ENCODE measurements at places on chromosomes 4 and X.

DNA sequence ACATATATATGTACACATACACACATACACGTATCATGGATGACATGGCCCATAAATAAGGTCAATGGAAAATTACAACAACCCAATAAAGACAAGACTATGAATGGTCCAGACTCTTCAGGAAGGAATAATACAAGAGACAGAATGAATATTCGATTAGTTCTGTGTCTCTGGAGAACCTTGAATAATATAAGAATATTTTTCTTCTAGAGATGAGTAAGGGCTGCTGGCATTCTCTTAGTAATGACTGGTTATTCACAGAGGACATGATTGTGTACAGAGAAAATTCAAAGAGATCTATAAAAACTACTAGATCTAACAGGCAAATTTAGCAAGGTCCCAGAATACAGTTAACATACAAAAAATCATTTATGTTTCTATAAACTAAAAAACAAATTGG is 23.3 kb downstream of the SPIN4 start:
- DNase-seq = no peak

DNA sequence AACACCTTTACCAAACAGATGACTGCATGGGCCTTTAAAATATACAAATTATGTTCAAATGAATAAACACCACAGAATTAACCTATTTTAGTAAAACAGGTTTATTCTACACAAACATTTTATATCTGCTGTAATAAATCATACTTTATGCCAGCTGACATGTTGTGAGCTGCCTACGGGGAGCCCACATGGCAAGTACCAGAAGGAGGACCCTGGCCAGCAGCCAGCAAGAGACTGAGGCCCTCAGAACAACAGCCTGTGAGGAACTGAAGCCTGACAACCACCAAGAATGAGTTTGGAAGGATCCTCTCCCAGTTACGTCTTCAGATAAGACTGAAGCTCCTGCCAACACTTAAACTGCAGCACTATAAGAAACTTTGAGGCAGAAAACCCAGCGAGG is 377.0 kb downstream of the PDGFC start:
- peak; percentile 9 for DNase-seq

- DNase-seq = peak; percentile 81
Observed at GRCh38 chrX:129961180-129962083, 21.0 kb upstream of the BCORL1 start.

DNA sequence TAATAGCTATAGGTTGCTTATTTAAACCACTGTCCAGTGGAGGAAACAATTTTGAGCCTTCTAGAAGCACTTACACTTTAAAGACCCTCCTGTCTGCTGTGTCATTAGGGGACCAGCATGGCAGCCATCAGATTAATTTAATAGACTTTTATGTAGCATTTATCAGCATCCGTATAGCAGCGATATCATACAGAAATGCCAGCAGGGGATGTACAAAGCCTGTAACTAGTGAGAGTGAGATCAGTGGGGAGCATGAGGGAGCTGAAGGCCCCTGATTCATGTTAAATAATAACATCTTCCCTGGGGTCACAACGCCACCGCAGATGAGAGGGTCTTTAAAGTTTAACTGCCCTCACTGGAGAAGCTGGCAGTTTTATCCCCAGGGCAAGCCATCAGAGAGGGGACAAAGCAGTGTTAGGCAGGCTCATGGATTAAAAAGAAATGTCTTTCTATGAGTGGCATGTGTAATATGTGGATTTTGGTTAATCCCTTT is 144.7 kb downstream of the PDGFRA start:
- DNase-seq = no peak

DNA sequence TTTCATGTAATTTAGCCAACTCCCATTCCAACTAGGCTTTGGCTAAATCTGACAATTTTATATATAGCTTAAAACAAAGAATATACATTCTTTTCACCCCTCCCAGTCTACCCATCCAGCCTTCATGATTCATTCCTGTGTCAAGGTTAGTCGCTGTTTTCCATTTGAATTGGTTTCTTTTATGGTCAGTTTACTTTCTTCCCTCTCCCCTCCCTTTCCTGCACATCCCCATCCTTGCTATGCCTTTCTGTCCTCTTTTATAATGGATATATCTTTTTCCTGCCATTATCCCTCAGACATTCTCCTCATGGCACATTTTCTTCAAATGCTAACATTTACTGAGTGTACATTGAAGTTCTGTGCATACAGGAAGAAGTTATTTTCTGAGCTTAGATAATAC is 4.7 kb downstream of the ZXDB start:
- peak; percentile 63 for DNase-seq

DNA sequence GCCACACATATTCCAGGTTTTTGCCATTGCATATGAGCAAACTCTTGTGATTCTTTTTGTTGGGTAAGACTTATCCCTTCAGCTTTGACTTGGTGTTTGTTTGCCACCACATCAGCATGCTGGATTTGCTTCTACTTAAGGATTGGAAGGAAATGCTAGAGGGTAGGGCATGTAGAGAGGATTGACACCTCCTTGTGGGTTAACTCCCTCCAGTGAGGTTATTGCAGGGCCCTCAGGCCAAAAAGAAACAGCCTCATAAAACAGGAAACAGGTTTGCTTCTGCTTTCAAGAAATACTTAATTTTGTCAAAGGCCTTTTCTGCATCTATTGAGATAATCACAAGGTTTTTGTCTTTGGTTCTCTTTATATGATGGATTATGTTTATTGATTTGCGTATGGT is 15.2 kb upstream of the INPP4B start:
- DNase-seq = no peak

DNA sequence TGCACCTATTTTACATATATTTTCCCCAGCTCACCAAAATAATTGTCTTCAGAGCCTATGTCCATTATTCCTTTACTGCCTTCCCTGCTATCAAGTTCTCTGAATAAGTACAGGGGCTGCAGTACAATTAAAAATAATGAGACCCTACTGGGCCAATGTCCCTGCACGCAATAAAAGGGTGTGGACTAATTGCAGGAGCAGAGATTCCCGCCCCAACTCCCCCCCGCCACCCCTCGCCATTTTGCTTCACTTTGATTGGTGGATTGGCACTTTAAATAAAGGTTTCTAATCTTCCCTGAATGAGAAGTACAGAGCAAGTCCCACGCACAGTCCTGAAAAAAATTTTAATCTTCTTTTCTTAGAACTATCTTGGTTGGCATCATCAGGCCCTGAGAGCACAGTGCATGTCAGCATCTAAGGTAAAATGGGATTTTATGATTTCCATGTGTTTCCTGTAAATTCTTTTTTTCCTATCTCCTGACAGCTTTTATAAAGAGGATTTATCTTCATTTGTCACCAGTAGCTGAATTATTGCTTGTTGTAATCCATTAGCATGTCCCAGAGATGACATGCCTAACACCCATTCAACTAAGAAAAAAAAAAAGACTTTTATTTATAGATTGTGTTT is at the start of gene AMBN:
Gene AMBN (plus strand): TSS at position 302 of the 628 bp plus-strand sequence. CDS start 103 bp downstream, at position 405.
- no peak for DNase-seq

DNA sequence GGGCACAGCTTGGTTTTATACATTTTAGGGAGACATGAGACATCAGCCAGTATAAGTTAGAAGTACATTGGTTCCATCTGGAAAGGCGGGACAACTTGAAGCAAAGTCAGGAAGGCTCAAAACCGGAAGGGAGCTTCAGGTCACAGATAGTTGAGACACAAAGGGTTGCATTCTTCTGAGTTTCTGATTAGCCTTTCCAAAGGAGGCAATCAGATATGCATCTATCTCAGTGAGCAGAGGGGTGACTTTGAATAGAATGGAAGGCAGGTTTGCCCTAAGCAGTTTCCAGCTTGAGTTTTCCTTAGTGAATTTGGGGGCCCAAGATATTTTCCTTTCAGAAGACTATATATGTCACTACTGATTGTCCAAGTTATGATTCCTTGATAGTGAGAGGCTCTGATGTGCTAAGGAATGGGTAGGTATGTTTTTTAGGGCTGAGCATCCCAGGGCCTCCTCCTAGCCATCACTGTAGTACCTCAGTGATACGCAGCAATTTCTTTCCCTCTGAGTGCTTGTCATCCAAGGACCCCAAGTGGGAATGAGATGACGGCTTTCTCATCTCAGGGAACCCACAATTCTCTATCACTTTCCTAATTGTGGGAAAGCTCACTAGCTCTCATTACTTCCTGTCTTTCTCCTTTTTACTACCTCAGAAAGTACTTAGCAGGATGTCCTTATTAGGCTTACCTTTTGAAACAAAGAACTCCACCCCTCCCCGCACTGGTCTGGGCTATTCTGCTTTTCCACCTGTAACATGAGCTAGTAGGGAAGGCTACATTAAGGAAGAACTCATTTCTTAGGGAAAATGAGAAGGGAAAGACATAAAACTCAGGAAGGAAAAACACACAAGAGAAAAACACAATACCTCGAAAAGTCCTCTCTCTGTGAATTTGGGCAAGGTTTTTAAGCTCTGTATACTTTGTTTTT is 632.7 kb downstream of the RAPGEF2 start:
- no peak for DNase-seq

- peak; percentile 65 for DNase-seq
Observed at GRCh38 chr4:105679186-105679585, 29.3 kb downstream of the INTS12 start.

DNA sequence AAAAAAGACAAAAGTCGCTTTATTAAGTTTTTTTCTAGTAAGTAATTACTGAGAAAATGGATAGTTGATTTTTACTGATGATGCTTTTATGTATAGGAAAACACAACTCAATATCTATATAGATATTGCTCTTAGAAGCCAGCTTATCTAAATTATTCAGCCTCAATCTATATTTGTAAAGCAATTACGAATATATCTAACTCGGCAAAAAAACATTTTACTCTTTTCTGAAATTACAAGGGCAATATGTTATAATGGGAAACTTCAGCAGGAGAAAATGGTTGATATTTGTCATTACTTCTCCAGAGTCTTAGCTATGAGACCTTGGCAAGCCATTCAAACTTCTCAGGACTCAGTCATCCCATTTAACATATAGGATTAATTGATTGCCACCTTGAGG is 228.5 kb downstream of the SLC7A11 start:
- DNase-seq = no peak

GRCh38 chrX:35380808-35381700 is 417.1 kb upstream of the MAGEB16 start:
- DNase-seq = peak; percentile 28

DNA sequence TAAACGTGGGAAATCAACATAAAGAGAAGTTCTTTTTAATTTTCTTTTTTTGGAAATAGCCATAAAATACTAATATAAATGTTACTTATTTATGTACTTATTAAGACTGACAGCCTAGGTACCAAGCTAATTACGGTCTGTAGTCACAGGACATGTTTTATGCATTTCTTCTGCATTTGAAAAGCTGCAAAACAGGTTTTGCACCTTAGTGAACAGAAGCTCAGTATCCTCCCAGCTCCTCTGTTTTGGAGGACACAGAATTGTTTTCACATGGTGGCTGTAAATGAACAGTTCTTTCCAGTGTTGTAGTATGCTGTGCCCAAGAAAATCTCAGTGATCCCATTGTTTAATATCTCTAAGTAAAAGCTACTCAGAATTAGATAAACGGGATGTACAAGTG is 1788.0 kb upstream of the TENM3 start:
- peak; percentile 18 for DNase-seq

DNA sequence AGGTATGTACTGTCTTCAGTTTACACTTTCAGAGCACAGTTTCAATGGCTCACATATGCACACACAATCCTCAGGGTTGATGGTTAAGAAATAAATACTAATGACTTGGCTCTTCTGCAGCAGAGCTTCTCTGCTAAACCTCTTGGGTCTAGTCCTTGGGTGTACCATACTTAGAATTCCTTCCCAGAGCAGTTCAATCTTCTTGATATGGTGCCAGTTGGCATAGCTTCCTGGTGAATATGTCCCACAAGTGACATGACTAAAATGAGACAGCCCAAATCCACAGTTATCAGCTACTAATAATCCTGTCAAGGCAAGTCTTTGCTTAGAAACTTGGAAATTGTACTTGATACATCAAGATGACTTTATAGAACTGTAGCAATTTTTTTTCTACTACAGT is 654.4 kb downstream of the IQCM start:
- peak; percentile 39 for DNase-seq

DNA sequence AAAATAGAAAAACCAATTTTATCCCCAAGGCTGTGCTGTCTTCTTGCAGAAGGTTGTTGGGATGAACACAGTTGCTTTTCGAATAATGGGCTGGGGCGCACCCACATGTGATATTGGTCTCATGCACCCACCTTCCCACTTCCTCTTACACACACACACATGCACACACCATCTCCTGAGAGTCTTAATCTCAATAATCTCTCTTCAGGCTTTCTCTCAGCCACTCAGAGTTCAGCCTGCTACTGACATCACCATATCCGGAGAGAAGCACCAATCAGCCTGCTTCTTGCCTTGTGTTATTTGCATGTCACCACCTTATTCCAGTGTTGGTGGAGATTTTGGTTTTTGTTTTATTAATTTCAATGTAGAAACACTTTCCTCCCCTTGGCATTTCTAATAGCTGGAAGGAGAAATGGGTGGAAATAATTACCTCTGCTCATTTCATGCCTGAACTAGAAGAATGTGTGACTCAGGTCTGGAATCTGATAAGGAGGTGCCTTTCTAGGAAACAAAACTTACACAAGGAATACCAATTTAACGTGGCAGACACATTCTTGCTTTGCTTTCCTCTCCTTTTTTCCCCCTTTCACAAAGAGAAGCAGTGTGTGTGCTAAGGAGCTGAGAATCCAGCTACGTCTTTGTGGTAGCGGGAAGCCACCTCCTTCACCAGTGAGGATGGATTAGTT is 400.2 kb downstream of the MID1IP1 start:
- DNase-seq = no peak

GRCh38 chrX:5976332-5976731 is 252.3 kb downstream of the NLGN4X start:
- no peak for DNase-seq

GRCh38 chr4:85708468-85708867 is 233.5 kb downstream of the ARHGAP24 start:
- no peak for DNase-seq

GRCh38 chr4:41874873-41875272 is 60.4 kb upstream of the TMEM33 start:
- no peak for DNase-seq

- peak; percentile 37 for DNase-seq
Observed at GRCh38 chr4:179415037-179415846, 1973.0 kb upstream of the AGA start.

- DNase-seq = peak; percentile 85
Observed at GRCh38 chr4:110087070-110087708, 111.2 kb downstream of the ELOVL6 start.

GRCh38 chr4:88503344-88503743 is 20.2 kb downstream of the PYURF start:
- no peak for DNase-seq

GRCh38 chr4:106323119-106323518 is 6.8 kb downstream of the AIMP1 start:
- no peak for DNase-seq

DNA sequence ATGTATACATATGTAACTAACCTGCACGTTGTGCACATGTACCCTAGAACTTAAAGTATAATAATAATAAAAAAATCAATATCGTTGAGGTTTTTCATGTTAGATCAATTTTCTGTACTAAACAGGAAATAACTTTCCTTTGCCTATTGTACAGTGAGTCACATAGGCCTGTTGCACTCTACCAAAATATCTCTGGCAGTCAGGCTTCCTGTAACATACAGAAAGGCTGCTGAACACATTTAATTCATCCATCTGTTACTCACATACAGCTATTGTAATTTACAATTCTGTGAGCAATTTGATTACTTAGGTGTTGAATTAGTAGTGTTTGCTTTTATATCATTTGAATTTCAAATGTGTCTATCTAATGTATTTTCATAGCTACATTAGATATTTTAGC is 427.8 kb downstream of the TMA16 start:
- DNase-seq = no peak
